Thymus (tissue), 14 donors: ENCODE measurements at places on chromosomes 3 and 15. TPM values are rescaled to one million over a fixed set of nuclear protein-coding genes. Genes with fewer than 3 reads are reported as not detected.

DNA sequence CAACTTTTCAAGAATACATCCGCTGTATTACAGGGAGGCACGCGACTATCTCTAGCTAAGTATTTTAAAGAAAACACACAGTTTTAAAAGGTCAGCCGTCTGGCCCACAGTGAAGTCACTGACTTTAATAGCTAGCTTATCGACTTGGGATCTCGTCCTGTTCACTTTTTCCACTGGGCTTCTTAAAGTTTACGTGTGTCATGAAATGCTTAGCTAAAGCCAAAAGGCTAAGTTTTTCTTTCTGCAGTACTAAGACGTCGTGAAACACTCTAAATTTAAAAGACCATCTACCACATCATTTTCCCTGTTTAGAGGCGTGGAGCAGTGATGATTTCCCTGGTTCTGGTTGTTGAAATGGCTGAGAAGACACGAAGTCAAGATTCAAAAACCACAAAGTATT lies 27.1 kb downstream of the LRIG1 start:
- no peaks in the 10 kb centered on the region for H3K4me1 ChIP-seq
- H3K27ac ChIP-seq = no peak overlapping the region
- no peaks in the 10 kb centered on the region for H3K36me3 ChIP-seq
- H3K27me3 ChIP-seq = no peaks in the 10 kb centered on the region

GRCh38 chr3:18295171-18295920 lies 129.8 kb downstream of the SATB1 start:
- no peak overlapping the region for H3K27ac ChIP-seq
- H3K4me1 ChIP-seq = no peaks in the 10 kb centered on the region
- DNase-seq = no peak
- H3K27me3 ChIP-seq = no peaks in the 10 kb centered on the region
- H3K4me3 ChIP-seq = no peak overlapping the region

GRCh38 chr3:9676785-9677184 lies 26.8 kb upstream of the CPNE9 start:
- H3K27ac ChIP-seq = no peak overlapping the region
- H3K4me3 ChIP-seq = no peak overlapping the region
- H3K4me1 ChIP-seq = no peaks in the 10 kb centered on the region
- H3K27me3 ChIP-seq = no peaks in the 10 kb centered on the region

DNA sequence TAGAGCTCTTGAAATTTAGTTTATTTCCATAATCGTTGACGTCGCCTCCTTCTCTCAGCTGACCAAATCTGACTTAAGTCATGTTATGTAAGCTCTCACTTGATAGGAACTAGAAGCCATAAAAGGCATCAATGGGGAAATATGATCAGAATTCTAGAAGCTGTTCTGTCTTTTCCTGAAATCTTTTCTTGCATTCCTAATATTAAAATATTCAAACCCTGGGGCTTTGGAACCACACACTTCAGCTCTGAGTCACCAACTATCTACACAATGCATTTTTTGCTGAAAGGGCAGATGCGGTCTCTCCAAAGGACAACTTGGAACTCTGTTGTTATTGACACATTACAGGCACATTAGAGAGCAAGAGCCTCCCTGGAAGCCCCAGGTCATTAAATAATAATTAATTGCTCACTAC lies 91.3 kb downstream of the LARS2 start:
- H3K4me3 ChIP-seq = no peak overlapping the region
- no peaks in the 10 kb centered on the region for H3K27me3 ChIP-seq
- H3K27ac ChIP-seq = no peak overlapping the region
- peaks cover 32% of the 10 kb centered on the region for H3K36me3 ChIP-seq
- no peaks in the 10 kb centered on the region for H3K4me1 ChIP-seq
- no peak for DNase-seq

DNA sequence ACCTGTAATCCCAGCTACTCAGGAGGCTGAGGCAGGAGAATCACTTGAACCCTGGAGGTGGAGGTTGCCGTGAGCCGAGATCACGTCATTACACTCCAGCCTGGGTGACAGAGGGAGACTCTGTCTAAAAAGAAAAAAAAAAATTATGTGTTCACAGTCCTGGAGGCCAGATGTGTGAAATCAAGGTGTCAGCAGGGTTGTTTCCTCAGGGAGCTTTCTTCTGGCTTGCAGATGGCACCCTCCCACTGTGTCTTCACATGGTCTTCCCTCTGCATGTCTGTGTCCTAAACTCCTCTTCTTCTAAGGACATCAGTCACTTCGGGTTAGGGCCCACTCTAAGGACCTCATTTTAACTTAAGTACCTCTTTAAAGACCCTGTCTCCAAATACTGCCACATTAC lies 56.1 kb upstream of the UBE2E1 start:
- H3K27ac ChIP-seq = no peak overlapping the region
- H3K27me3 ChIP-seq = no peaks in the 10 kb centered on the region
- no peak for DNase-seq
- no peaks in the 10 kb centered on the region for H3K36me3 ChIP-seq
- H3K4me3 ChIP-seq = no peak overlapping the region

DNA sequence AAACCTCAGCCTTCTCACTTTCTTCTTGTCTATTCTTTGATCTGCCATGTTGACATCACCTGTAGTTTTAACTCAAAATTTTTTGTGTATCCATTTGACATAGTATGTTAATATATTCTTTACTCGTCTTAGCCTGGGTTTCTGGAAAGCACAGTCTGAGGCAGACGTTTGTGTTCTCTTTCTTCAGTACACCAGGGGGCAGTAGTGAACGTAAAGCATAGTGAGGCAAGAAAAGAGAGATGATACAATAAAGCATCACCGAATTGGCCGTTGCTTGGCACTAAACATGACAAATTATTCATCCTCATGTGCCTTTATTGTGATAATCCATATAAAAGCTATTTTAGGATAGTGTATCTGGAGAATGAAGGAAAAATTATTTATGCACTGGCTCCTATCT lies 141.0 kb upstream of the MYRIP start:
- no peaks in the 10 kb centered on the region for H3K36me3 ChIP-seq
- no peak overlapping the region for H3K27ac ChIP-seq
- H3K4me3 ChIP-seq = no peak overlapping the region

- no peaks in the 10 kb centered on the region for H3K4me1 ChIP-seq
- H3K36me3 ChIP-seq = no peaks in the 10 kb centered on the region
- H3K27me3 ChIP-seq = no peaks in the 10 kb centered on the region
These were observed 56.4 kb downstream of the NCEH1 start for GRCh38 chr3:172654470-172654869.

DNA sequence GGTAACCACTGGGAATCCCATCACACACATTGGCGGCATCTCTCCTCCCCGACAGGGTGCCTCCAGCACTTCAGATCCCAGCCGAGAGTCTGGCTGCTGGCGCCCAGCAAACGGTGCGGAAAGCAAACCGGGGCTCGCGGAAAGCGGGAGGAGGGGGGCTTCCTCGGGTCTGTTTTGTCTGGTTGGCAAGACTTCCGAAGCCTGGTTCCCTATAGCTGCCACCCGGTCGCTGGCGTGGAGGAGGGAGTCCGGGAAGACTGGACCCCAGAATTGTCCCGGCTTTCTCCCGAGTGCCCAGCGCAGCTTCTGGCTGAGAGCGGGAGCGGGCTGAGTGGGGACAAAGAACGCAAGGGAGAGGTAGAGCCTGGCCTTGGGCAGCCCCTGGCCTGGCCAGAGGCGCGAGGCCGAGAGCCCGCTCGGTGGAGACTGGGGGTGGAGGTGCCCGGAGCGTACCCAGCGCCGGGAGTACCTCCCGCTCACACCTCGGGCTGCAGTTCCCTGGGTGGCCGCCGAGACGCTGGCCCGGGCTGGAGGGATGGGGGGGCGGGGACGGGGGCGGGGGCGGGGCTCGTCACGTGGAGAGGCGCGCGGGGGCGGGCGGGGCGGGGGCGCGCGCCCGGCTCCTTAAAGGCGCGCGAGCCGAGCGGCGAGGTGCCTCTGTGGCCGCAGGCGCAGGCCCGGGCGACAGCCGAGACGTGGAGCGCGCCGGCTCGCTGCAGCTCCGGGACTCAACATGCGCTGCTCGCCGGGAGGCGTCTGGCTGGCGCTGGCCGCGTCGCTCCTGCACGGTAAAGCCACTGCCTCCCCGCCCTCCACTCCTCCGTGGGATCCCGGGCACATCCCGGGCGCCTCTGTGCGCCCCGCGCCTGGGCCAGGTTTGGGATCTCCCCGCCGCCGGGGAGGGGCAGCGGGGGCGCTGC lies at the start of gene CHRNA7:
Gene CHRNA7 (plus strand): TSS at position 654 of the 920 bp plus-strand sequence. CDS start 80 bp downstream, at position 734.
- H3K36me3 ChIP-seq = no peaks in the 10 kb centered on the region
- DNase-seq = no peak
- peaks cover 31% of the 10 kb centered on the region for H3K27me3 ChIP-seq
- peak within 1 kb of the TSS; percentile 47 for H3K4me3 ChIP-seq

DNA sequence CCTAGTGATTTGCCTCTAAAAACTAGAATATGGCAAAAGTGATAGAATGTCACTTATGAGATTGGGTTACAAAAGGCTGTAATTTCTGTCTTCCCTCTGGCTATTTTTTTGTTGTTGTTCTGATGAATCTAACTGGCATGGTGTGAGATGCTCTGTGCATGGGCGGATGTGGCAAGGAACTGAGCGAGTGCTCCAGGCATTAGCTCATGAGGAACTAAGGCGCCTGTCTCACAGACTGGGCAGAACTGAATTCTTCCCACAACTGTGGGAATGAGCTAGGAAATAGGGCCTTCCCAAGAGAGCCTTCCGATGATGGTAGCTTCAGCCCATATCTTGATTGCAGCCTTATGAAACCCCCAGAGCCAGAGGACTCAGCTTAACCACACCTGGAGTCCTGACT lies 222.5 kb downstream of the NR2F2 start:
- no peak overlapping the region for H3K4me3 ChIP-seq
- H3K27me3 ChIP-seq = no peaks in the 10 kb centered on the region
- H3K36me3 ChIP-seq = no peaks in the 10 kb centered on the region
- DNase-seq = no peak

DNA sequence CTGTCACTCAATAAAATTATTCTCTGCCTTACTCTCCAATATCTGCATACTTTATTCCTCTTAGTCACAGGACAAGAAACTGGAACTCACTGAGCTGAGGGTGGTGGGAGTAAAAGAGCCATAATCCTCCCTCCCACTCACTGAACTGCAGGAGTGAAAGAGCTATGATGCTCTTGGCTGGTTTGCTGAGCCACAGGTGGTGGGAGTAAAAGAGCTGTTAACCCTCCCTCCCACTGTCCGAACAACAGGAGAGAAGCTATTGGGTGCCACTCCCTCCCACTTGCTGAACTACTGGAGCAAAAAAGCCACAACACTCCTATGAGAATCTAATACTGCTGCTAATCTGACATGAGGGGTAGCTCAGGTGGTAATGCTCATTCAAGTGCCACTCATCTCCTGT lies 391.0 kb downstream of the NSUN3 start:
- no peak overlapping the region for H3K4me3 ChIP-seq
- H3K27me3 ChIP-seq = no peaks in the 10 kb centered on the region
- H3K27ac ChIP-seq = no peak overlapping the region
- no peaks in the 10 kb centered on the region for H3K36me3 ChIP-seq

- H3K27ac ChIP-seq = no peak overlapping the region
- H3K27me3 ChIP-seq = no peaks in the 10 kb centered on the region
- no peak overlapping the region for H3K4me3 ChIP-seq
- no peaks in the 10 kb centered on the region for H3K36me3 ChIP-seq
- DNase-seq = no peak
These were observed 438.4 kb downstream of the OCA2 start for GRCh38 chr15:27660676-27661075.

DNA sequence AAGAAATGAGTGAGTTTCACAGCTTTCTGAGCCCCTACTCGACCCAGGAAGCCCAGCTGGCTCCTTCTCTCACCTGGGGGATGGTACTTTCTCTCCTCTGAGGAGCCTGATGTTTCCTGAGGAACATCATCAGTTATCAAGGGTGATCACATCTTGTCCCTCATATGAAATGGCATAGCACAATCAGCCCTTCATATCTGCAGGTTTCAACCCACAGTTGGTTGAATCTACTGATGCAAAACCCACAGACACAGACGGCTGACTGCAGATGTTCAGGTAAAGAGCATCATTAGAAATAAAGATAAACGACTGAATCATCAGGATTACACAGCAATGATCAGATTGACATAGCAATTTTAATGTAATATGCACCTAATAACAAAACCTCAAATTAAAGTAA lies 93.6 kb upstream of the OSTN start:
- no peaks in the 10 kb centered on the region for H3K36me3 ChIP-seq
- no peak for DNase-seq
- H3K27ac ChIP-seq = no peak overlapping the region
- H3K27me3 ChIP-seq = no peaks in the 10 kb centered on the region
- H3K4me1 ChIP-seq = no peaks in the 10 kb centered on the region

DNA sequence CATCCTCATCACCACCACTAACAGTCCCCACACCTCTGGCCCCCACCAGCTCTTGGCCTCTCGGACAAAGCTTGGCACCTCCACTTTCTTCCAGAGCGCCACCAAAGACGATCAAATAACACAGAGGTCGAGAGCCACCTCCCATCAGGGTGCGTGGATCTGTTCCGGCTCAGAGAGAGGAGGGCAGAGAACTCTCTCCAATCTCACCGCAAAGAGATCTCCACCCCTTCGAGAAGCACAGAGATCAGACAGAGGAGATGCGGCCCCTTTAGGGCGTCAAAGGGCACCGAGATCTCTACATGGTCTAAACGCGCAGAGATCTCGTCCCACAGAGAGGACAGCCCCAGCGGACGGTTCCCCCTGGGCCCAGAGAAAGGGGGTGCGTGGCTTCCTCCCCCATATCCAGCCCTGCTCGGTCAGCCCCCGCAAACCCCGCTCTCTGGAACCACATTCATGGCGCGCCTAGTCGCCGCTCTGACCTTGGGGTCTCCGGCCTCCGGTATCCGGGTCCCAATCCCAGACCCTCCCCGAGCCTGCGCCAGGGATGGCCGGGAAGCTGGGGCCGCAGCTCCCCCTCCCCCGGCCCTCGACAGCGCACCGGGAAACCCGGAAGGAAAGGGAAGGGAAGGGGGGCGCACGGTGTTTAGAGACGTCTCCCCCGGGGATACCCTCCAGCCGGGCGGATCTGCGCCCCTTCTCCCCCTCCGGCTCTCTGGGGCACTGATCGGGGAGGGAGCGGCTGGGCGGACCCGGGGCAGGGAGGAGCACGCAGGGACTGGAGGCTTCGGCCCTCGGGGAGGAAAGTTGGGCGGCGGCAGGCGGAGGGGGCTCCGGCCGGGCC lies 608 bp downstream of the SCN5A start:
- no peak for DNase-seq
- no peak overlapping the region for H3K27ac ChIP-seq
- no peaks in the 10 kb centered on the region for H3K36me3 ChIP-seq
- peaks cover 16% of the 10 kb centered on the region for H3K4me1 ChIP-seq

DNA sequence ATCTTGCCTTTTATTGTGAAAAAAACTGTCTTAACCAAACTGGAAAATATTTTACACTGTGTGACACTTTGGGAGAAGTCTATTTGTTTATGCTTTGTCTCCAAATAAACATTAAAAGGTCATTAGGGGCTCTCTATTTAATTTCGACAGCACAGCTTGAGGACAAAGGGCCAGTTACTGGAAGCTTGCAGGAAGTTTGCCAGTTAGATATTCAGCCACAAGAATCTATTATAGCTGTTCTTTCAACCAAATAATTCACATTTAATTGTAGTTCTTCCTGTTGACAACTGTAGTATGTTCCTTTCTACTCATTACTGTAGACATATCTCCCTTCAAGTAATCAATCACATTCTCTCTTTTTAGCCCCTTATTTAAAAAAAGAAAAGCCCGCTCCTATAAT lies 6.1 kb downstream of the CP start:
- no peaks in the 10 kb centered on the region for H3K4me1 ChIP-seq
- H3K27me3 ChIP-seq = no peaks in the 10 kb centered on the region
- no peaks in the 10 kb centered on the region for H3K36me3 ChIP-seq
- no peak overlapping the region for H3K27ac ChIP-seq
- no peak overlapping the region for H3K4me3 ChIP-seq
- DNase-seq = no peak

The TF gene
- total RNA-seq = 1.9 TPM

The TUBGCP5 gene
- total RNA-seq = 19.7 TPM

The TPRG1 gene
- 1.8 TPM for total RNA-seq

The C2CD4A gene
- 0.66 TPM for total RNA-seq

The FBXW12 gene
- total RNA-seq = 0.05 TPM

The RHCG gene
- total RNA-seq = 0.85 TPM

The ST3GAL6 gene
- total RNA-seq = 16.8 TPM

The VIPR1 gene
- 1.8 TPM for total RNA-seq

The KLHL40 gene
- 0.14 TPM for total RNA-seq
